Body of pancreas (tissue), 4 donors: ENCODE measurements at places on chromosomes 12 and 14. TPM values are rescaled to one million over a fixed set of nuclear protein-coding genes. Genes with fewer than 3 reads are reported as not detected.

The PZP gene
- not detected for total RNA-seq

The PPFIA2 gene
- not detected for total RNA-seq

The ADCY4 gene
- total RNA-seq: 10.6 TPM

The SERPINA1 gene
- total RNA-seq: 77.8 TPM

The TSPAN8 gene
- total RNA-seq: 22.1 TPM
